ENCODE measurements at places on chromosomes 11 and 22. TPM values are rescaled to one million over a fixed set of nuclear protein-coding genes. Genes with fewer than 3 reads are reported as not detected.

Gene HPX
- 2.0 TPM for total RNA-seq

Gene CCDC15
- total RNA-seq = 1.8 TPM

Gene TMEM86A
- total RNA-seq = 5.0 TPM

Gene KDM4D
- 0.32 TPM for total RNA-seq

Gene FXYD6
- 246 TPM for total RNA-seq

Gene NXPE1
- 194 TPM for total RNA-seq

Gene ASPHD2
- 2.7 TPM for total RNA-seq

Gene TRIM48
- not detected for total RNA-seq

Gene TRIM66
- total RNA-seq = 9.6 TPM

Gene EIF1AD
- total RNA-seq = 35.3 TPM

Gene OR52H1
- total RNA-seq = 0.46 TPM

Gene FAT3
- total RNA-seq = 0.14 TPM

Gene CSKMT
- total RNA-seq = 18.6 TPM

Gene SMIM38
- total RNA-seq = not detected

Gene MRGPRX4
- total RNA-seq = not detected

Gene MPPED2
- total RNA-seq = 0.64 TPM

Gene ACR
- 0.41 TPM for total RNA-seq

Gene MS4A15
- not detected for total RNA-seq

Gene NTM
- total RNA-seq = 7.7 TPM

Gene TSKU
- total RNA-seq = 42.9 TPM

Gene GSTT2B
- total RNA-seq = 1.1 TPM

Gene FUT4
- 23.5 TPM for total RNA-seq

Gene OR5AS1
- total RNA-seq = not detected

Gene SBF1
- 76.1 TPM for total RNA-seq

Gene HORMAD2
- total RNA-seq = not detected

Gene PVALB
- total RNA-seq = not detected

Gene OOSP4B
- total RNA-seq = not detected

Gene C11orf87
- total RNA-seq = not detected

Gene INS
- not detected for total RNA-seq

Gene ENTHD1
- total RNA-seq = not detected

Gene SCGB1D4
- total RNA-seq = not detected

Gene PPP1CA
- total RNA-seq = 239 TPM

Gene MYBPC3
- total RNA-seq = 0.09 TPM

Gene NCF4
- 15.2 TPM for total RNA-seq

Gene SDHAF2
- total RNA-seq = 42.1 TPM

Gene LMO1
- 0.70 TPM for total RNA-seq

Gene MS4A4A
- 31.9 TPM for total RNA-seq

Gene APOC3
- not detected for total RNA-seq
